Prostate gland (tissue), 2 donors: ENCODE measurements at places on chromosomes 13 and 19. TPM values are rescaled to one million over a fixed set of nuclear protein-coding genes. Genes with fewer than 3 reads are reported as not detected.

GRCh38 chr19:13155472-13156359 is 5.5 kb downstream of the IER2 start:
- peak; percentile 37 for DNase-seq

DNA sequence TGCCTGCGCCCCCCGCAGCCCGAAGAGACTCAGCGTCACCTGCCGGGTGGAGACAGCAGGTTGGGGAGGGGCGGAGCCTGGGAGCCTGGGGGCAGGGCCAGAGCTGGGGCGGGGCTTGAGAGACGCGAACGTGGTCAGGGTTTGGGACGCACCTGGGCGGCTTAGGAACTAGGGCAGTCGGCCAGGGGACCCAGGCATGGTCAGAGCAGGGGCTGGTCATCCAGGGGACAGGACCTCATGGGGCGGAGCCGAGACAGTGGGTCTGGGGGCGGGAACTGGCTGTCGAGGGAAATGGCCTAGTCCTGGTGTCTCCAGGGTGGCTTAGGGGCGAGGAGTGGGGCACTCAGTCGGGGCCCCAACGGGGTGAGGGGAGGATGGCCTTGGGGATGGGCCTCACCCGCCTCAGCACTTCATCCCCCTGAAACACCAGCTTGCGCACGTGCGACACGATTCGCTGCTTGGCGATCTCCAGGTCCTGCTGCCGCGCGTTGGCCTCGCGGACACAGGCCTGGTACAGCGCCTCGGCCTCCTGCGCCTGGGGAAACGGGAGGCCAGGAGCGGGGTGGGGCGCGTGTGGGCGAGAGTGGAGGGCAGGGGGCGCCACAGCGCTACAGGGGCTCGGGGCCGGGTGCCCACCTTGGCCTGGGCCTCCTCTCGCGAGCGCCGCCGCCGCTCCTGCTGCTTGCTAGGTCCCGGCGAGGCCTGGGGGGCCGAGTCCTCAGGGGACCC is 5.8 kb downstream of the GMIP start:
- no peak for DNase-seq

DNA sequence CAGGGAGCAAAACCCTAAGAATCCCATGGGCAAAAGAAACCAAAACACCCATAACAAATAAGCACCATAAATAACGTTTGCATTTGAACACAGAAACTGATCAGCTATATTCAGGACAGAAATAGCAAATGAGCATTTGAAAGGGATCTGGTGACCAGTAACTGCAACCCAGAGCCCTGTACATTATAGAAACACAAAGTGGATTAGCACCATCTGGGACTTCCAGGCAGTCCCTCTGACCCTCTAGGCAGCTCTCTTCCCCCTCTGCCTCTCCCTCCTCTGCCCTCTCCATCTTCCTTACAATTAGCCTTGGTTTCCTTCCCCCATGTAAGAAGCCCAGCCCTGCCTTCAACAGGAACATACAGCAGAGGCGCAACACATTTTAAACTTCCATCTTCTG is 215.0 kb downstream of the DCLK1 start:
- no peak for DNase-seq

GRCh38 chr19:52692431-52693008 is 42.3 kb downstream of the ZNF611 start:
- no peak for DNase-seq

The ZNF253 gene
- total RNA-seq: 20.0 TPM
